Thymus (tissue), 14 donors: ENCODE measurements at places on chromosomes 2 and 18. TPM values are rescaled to one million over a fixed set of nuclear protein-coding genes. Genes with fewer than 3 reads are reported as not detected.

Gene SCYGR4
- polyA plus RNA-seq: not detected

Gene EVX2
- not detected for polyA plus RNA-seq

Gene STARD6
- polyA plus RNA-seq: 0.21 TPM

Gene UGT1A3
- not detected for polyA plus RNA-seq

Gene LOXHD1
- polyA plus RNA-seq: 0.09 TPM

Gene ADRA2B
- polyA plus RNA-seq: 0.52 TPM

Gene CYBRD1
- polyA plus RNA-seq: 80.7 TPM

GRCh38 chr18:6836331-6836730 lies 106.8 kb downstream of the ARHGAP28 start:
- H3K4me1 ChIP-seq: no peaks in the 10 kb centered on the region
- H3K27ac ChIP-seq: no peak overlapping the region
- H3K27me3 ChIP-seq: no peaks in the 10 kb centered on the region
- H3K4me3 ChIP-seq: no peak overlapping the region

- H3K36me3 ChIP-seq: peaks cover 82% of the 10 kb centered on the region
- no peak for DNase-seq
- H3K4me3 ChIP-seq: no peak overlapping the region
- H3K4me1 ChIP-seq: no peaks in the 10 kb centered on the region
- no peak overlapping the region for H3K27ac ChIP-seq
These were observed 85.4 kb upstream of the ATG16L1 start for GRCh38 chr2:233165895-233166661.

- H3K27me3 ChIP-seq: no peaks in the 10 kb centered on the region
- no peak overlapping the region for H3K27ac ChIP-seq
- DNase-seq: no peak
- no peaks in the 10 kb centered on the region for H3K36me3 ChIP-seq
- no peak overlapping the region for H3K4me3 ChIP-seq
These were observed 49.5 kb downstream of the LBH start for GRCh38 chr2:30280596-30281434.

- no peak for DNase-seq
- H3K27ac ChIP-seq: no peak overlapping the region
- H3K4me3 ChIP-seq: no peak overlapping the region
- H3K27me3 ChIP-seq: no peaks in the 10 kb centered on the region
- no peaks in the 10 kb centered on the region for H3K4me1 ChIP-seq
These were observed 356.5 kb upstream of the HNMT start for GRCh38 chr2:137607722-137608318.

DNA sequence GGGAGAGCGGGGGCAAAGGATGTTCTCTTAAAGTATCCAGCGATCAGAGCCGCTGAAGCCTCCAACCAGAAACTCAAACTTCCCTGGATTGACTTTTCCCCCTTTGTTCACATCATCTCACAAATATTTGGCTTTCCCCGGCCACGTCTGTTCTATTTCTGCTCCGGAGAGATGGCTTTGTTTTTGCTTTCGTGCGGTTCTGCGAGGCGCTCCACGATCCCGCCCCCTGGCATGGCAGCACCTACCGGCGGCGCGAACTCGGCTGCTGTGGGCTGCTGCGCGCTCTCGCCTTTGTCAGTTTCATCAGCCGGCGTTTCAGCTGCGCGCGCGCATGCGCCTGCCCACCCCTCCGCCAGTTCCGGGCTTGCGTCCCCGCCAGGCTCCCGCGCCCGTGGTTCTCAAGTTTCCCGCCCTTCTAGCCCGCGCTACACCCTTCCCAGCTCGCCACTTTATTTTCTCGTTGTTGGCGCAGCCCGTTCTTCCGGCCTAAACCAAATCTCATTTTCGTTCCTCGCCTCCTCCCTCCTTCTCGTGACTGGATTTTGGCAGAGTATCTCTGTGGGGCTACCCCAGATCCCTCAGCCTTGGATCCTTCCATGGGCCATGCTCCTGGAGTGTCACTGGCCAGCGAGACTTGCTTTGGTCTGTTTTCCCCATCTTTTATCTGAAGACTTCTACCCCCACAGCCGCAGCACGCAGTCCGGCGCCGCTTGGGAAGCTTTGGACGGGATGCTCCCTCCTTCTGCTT lies 98.0 kb downstream of the INSIG2 start:
- H3K4me3 ChIP-seq: peak overlapping the region; percentile 83
- H3K4me1 ChIP-seq: peaks cover 13% of the 10 kb centered on the region
- DNase-seq: peak; percentile 77
- H3K36me3 ChIP-seq: no peaks in the 10 kb centered on the region

DNA sequence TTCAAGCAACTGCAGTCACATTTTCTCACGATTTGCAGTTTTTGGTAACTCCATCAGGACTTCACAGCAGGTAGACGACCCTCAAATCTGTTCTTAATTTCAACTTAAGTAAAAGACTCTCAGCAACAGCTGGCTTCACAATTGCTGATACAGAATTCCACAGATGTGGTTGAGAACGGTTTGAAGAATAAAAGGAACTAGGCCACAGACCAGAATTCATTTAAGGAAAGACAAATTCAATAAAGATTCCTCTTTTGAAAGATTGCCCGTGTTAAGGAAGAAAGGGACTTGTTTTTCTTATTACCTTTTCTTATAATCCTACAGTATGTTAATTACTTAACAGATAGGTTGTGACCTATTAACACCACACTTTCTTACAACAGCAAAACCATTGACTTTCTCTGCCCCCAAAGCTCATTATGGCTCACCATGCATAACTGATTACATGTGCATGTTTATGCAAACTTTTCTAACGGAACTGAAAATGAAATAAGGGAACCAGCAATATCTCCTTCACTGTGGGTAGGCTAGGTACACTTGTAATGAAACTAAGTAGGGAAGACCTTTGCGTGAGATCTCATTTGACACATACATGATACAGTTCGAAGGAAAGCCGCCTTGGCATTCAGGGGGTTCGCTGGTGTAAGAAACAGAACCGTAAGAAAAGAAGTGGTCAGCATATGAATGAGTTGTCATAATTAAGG lies 4.7 kb upstream of the ZNF516 start:
- no peak overlapping the region for H3K27ac ChIP-seq
- H3K27me3 ChIP-seq: peaks cover 22% of the 10 kb centered on the region
- peaks cover 2% of the 10 kb centered on the region for H3K4me1 ChIP-seq
- no peaks in the 10 kb centered on the region for H3K36me3 ChIP-seq

DNA sequence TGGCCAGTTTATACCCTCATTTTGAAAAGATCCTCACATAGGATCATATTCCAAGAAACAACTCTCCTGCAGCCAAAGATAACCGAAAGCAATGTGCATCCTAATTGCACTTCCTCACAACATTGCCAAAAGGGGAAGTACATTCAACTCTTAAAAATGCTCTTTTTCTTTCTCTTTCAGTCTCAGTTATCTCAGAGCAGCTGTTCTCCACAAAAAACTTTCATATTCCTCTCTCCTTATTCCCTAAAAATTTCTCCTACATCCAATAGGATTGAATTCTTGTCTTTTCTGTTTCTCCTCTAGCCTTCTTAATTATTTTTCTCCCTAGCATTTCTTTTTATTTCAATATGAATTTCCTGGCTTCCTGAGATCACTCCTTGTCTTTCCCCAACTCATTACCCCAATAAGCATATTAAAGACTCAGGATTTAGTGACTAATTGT lies 7.4 kb upstream of the VRK2 start:
- H3K4me3 ChIP-seq: no peak overlapping the region
- H3K36me3 ChIP-seq: no peaks in the 10 kb centered on the region
- H3K27ac ChIP-seq: no peak overlapping the region
- H3K27me3 ChIP-seq: no peaks in the 10 kb centered on the region
- no peak for DNase-seq
- H3K4me1 ChIP-seq: no peaks in the 10 kb centered on the region

- no peaks in the 10 kb centered on the region for H3K36me3 ChIP-seq
- no peaks in the 10 kb centered on the region for H3K27me3 ChIP-seq
- no peak overlapping the region for H3K27ac ChIP-seq
- H3K4me1 ChIP-seq: no peaks in the 10 kb centered on the region
These were observed 644.4 kb downstream of the PLCL1 start for GRCh38 chr2:198448789-198449188.

- no peak overlapping the region for H3K27ac ChIP-seq
- no peaks in the 10 kb centered on the region for H3K36me3 ChIP-seq
- DNase-seq: no peak
- no peaks in the 10 kb centered on the region for H3K4me1 ChIP-seq
These were observed 22.6 kb downstream of the MEIS1 start for GRCh38 chr2:66457545-66457944.

DNA sequence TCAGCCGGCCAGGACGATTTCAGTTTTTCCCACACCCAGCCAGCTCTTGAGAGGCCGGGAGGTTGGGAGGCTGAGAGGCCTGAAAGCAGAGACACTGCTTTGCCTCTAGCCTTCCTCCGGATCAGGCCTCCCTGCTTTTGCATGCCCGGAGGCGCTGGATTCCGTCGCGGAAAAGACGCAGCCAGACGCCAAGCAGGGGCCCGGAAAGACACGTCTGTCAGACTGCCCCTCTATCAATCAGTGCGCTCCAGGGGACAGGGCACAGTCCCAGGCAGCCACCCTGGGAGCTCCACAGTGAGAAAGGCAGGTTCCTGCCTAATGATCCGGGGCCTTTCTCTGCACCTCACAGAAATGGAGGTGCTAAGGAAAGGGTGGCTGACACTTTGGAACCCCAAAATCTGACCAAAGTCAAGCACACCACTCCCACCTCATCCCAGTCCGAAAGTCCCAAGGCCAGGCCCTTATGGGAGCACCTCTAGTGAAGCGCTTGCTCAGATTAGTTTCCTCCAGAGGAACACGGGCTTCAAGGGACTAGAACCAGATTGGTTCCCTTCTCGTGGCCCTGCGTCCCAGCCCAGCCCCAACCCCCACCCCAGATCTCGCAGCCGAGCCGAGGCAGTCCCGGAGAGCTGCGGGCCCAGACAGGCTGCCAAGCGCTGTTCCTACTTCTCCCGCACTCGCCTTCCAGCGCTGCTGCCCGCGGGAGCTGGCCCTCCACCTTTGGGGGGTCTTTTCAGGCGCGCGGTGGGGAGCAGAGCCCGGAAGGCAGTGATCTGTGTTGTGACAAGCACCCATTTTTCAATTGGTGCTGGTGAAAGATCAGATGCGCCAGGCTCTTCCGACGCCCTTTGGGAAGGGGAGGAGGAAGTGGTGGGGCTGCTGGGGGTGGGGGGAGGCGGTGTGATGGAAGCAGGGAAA lies 5.0 kb downstream of the DLX1 start:
- no peak overlapping the region for H3K27ac ChIP-seq
- H3K4me3 ChIP-seq: no peak overlapping the region
- no peak for DNase-seq
- peaks cover 100% of the 10 kb centered on the region for H3K27me3 ChIP-seq
- H3K36me3 ChIP-seq: no peaks in the 10 kb centered on the region

DNA sequence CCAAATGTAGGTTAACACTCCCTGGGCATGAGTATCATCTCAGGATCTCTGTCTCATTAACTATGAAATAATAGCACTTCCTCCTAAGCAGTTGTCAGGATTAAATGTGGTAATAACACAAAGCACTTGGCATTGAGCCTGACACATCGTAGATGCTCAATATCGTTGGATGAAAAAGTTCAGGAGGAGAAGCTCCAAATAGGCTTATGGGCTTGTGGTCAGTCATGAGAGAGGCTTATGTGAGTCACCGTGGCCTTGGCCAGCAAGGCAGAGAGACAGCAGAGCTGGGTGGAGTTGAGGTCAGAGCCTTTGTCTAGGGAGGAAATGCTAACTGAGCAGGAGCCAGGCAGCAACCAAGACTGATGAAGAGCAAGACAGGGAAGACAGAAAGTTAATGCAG lies 68.3 kb upstream of the PPM1B start:
- no peak overlapping the region for H3K4me3 ChIP-seq
- H3K36me3 ChIP-seq: no peaks in the 10 kb centered on the region
- peaks cover 3% of the 10 kb centered on the region for H3K4me1 ChIP-seq

GRCh38 chr2:100130595-100131391 lies 11.6 kb downstream of the AFF3 start:
- H3K27ac ChIP-seq: no peak overlapping the region
- H3K36me3 ChIP-seq: peaks cover 5% of the 10 kb centered on the region
- H3K27me3 ChIP-seq: no peaks in the 10 kb centered on the region
- H3K4me3 ChIP-seq: no peak overlapping the region

- no peaks in the 10 kb centered on the region for H3K36me3 ChIP-seq
- no peak for DNase-seq
- H3K4me3 ChIP-seq: no peak overlapping the region
- H3K27ac ChIP-seq: no peak overlapping the region
- no peaks in the 10 kb centered on the region for H3K27me3 ChIP-seq
These were observed 52.3 kb downstream of the TCF7L1 start for GRCh38 chr2:85185431-85185940.

DNA sequence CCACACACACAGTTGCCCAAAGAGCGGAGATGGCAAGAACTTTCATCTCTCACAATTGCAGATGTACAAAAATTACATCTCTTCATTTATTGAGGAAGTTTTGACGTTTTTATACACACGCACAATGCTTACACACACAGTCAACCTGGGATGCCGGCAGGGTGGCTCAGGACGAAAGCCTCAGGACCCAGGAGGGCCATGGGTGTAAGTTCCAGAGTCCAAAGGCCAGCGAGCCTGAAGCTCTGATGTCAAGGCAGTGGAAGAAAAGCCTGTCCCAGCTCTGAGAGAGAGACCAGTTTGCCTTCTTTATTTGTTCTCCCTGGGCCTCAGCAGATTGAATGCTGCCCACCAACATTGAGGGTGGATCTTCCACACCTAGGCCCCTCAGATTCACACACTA lies 10.1 kb downstream of the AMER3 start:
- no peak overlapping the region for H3K27ac ChIP-seq
- no peak for DNase-seq
- H3K36me3 ChIP-seq: no peaks in the 10 kb centered on the region

DNA sequence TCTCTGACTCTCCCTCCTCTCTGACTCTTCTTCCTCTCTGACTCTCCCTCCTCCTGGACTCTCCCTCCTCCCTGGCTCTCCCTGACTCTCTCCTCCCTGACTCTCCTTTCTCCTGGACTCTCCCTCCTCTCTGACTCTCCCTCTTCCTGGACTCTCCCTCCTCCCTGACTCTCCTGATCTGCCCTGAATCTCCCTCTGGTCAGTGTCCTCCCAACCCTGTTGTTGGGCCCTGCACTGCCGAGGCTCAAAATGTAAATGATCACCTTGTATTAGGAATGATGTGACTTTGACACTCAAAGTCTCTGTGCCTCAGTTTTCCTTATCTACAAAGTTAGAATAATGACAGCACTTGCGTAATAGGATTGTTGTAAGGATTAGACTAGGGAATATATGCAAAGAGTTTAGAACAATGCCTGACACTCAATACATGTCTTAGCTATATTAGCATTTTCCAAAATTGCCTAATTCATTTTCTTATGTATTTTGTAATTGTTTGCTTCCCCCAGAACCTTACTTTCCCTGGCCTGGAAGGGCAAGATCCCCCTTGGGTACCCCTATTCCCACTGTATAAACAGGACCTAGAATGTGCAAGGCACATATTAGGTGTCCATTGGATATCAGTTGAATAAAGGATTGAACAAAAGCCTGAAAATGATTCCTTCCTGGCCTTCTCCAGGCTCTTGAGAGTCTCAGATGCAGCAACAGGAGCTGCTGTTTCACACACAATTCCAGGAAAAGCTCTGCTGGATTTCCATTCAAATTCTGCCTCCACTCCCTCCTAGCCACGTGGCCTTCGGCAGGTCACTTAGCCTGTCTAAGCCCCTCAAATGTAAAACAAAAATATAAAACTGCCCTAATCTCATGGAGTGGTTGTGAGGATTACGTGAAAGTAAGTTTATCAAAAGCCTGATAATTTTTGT lies 170.1 kb downstream of the INHBB start:
- no peaks in the 10 kb centered on the region for H3K4me1 ChIP-seq
- H3K4me3 ChIP-seq: no peak overlapping the region
- H3K36me3 ChIP-seq: no peaks in the 10 kb centered on the region
- peaks cover 18% of the 10 kb centered on the region for H3K27me3 ChIP-seq
- H3K27ac ChIP-seq: no peak overlapping the region
- DNase-seq: no peak

GRCh38 chr18:6355789-6356589 lies 58.7 kb downstream of the L3MBTL4 start:
- no peaks in the 10 kb centered on the region for H3K27me3 ChIP-seq
- H3K27ac ChIP-seq: no peak overlapping the region
- DNase-seq: no peak
